ENCODE measurements at places on chromosomes 11 and 22.

- no peak for DNase-seq
These were observed 44.9 kb downstream of the WNT11 start for GRCh38 chr11:76161261-76161961.

- no peak for DNase-seq
These were observed 3.3 kb upstream of the FXYD2 start for GRCh38 chr11:117827521-117828511.

DNA sequence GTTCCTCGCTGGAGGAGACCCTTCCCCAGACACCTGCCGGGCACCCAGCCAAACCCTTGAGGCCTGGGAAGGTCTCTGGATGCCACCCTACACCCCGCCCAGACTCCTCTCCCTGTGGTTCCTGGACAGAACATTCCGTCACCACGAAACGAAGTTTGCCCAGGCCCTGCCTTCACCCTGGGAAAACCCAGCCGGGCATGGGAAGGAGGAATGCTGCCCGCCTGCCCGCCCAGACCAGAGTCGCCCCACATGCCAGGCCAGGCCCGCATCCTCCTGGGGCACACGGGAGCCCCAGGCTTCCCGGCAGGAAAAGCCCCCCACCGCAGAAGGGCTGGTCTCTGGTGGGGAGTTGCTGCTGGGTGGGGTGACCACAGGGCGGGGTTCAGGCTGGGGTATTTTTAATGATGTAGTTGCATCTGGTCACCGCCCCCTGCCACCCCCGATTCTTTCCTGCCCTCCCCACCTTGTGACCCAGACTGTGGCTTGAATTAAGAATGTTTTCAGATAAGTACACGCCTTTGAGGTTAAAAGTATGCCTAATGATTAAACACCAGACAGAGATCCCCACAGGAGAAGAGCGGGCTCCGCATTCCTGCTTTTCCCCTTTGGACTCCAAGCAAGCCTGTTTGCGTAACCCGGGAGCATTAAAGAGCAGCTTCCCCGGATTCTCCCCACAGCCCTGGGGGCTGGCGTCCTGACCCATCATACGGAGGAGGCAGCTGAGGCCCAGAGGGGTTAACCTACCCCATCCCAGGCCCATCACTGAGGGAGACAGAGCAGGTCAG, 44.6 kb upstream of the PPARA start:
- DNase-seq = no peak

GRCh38 chr11:7596975-7597391, 76.3 kb downstream of the CYB5R2 start:
- no peak for DNase-seq

- no peak for DNase-seq
These were observed 16.2 kb upstream of the CASTOR1 start for GRCh38 chr22:30305519-30305905.

GRCh38 chr11:69205743-69206612, 50.2 kb downstream of the SMIM38 start:
- DNase-seq = no peak

DNA sequence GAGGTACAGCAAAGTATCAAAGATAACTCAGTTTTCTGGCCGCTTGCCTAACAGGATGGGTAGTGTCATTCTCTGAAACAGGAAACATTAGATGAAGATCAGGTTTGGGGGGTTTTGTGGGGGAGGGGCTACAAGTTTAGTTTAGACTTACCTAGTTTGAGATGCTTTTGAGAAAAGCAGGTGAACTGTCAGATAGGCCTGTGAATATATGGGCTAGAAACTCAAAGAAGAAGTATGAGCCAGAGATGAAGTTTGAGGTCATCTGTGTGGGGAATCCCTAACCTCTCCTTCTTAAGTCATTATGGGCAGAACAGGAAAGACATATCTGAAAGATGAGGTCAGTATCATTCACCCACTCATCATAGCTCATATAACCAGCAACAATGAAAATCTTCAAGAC, 11.9 kb downstream of the HOATZ start:
- no peak for DNase-seq

DNA sequence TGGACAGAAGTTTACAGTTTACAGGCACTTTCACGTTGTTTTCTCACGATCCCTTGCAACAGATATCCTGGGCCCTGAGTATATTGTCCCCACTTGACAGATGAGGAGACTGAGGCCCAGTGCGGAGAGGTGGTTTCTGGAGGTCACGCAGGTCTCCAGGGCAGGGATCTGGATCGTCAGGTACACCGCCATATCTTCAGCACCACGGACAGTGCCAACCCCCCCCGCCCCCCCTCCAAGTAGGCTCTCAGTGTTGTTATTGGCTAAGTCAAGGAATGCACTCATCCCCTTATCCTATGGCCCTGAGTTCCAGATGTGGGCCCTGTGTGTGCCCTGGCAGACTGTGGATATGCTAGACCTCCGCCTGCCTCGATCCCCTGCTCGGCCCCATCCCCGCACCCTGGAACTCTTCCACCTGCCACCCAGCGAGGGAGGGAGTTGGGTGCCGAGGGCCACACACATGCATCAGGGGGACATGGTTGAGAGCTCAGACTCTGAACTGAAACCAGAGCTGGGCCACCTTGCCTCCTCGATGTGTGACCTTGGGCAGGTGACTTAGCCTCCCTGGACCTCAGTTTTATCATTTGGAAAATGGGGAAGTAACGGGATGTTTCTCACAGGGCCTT, 37.5 kb downstream of the MPPED1 start:
- no peak for DNase-seq

GRCh38 chr11:130633466-130633865, 185.0 kb downstream of the ADAMTS15 start:
- no peak for DNase-seq

GRCh38 chr11:7524462-7525235, 10.8 kb downstream of the PPFIBP2 start:
- DNase-seq = no peak

DNA sequence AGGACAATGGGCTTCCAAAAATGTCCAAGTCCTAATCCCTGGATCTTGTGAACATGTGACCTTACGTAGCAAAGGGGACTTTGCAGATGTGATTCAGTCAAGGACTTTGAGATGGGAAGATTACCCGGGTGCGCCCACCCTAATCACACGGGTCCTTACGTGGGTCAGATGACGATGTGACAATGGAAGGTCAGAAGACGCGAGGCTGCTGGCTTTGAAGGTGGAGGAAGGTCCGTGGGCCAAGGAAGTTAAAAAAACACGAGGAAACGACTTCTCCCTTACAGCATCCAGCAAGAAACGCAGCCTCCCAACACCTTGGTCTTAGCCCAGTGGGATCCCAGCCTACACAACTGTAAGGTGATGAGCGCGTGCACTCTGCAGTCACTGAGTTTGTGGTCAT, 860.1 kb downstream of the TBC1D22A start:
- DNase-seq = no peak

DNA sequence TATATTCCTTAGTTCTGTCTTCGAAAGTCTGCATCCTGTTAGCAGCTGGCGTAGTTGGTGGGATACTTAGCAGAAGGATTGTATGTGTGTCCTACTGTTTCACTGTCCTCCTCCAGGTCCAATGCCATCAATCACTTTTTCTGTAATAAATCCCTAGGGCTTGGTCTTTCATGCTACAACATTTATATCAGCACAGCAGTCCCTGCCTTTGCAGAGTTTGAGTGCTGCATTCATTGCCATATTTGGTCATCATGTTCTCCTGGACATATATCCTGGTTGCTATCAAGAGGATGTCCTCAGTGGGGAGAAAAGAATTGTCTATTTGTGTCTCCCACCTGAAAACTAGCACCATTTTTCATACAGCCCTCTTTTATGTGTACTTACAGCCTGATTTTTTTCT, 67.0 kb downstream of the OR5AK2 start:
- no peak for DNase-seq

DNA sequence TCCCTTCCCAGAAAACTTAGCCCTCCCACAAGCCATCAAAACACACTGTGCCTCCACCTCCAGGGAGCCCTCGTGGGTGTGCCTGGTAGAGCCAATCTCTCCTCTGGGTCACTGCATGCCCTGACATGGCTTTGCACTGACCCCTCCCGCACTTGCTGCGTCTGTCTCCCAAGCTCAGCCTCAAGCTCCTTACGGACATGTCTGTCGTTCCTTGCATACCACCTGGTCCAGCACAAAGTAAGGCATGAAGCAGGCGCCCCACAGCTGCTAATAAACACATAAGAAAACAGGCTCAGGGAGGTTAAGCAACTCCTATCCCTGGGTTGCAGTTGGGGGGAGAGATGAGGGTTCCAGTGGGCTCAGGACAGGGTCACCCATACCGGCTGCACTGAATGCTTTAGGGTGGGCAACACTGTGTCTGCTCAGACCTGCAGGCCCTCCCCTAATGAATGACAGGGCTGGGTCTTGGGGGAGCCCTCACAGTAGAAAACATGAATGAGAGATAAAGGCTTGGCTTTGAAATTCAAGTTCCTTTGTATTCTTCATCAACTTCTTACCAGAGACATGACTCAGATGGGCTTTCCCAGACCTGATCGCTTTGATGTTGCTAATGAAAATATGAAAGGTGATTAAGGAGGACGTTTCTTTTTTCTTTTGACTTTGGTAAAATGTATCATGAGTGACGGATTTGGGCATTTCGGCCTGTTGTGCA, 38.0 kb downstream of the PHF21B start:
- DNase-seq = no peak

DNA sequence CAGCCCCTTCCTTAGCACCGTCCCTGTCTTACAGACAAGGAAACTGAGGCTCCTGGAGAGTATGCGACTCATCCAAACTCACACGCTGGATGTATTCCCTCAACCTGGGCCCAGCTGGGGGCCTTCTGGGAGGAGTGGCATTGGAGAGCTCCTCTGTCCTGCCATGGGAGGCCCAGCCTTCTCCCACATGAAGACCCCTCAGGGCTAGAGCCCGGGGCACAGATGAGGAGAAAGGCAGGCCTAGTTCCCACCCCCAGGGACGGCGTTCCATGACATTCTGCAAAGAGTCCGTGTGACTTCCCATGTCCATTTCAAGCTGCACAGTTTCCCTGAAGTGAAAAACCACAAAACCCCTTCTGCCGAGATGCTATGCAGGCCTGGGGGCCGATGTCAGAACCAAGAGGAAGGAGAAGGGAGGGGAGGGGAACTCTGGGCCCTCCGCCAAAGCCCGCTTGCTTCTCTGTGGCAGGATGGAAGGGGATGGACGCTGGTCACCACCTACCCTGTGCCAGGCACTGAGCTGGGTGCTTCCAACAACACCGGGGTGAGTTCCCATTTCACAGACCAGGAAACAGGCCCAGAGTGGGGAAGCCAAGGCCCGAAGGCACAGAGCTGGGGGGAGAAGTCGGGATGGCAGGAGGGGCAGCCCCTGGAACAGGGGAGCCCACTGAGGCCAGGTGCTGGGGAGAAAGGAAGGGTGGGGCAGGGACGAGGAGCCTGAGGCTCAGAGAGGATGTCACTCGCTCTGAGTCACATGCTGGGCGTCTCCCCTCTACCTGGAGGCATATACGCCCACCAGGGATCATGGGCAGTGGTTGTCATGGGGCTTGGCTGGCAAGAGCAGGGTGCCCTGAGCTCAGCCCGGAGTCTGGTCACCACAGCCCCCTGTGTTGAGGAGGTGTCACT, 15.7 kb downstream of the RAC2 start:
- no peak for DNase-seq

GRCh38 chr11:104199053-104199452, 35.1 kb upstream of the PDGFD start:
- no peak for DNase-seq

DNA sequence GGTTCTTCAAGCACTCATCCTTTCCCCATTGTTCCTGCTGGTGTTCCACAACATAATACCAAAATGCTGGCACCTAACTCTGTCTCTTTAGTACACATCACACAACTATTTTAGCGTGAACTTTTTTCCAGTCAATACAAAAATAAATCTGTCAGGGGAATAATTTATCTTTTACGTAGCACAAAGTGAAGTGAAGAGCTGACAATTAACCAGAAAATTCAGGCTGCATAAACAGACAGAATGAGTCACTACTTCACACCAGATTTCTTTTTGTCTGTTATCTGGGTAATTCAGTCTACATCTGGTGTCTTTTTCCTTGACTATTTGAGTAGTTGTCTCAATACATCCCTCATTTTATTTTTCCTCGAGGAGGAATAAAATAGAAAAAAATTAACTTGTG, 7.9 kb upstream of the ETS1 start:
- no peak for DNase-seq

DNA sequence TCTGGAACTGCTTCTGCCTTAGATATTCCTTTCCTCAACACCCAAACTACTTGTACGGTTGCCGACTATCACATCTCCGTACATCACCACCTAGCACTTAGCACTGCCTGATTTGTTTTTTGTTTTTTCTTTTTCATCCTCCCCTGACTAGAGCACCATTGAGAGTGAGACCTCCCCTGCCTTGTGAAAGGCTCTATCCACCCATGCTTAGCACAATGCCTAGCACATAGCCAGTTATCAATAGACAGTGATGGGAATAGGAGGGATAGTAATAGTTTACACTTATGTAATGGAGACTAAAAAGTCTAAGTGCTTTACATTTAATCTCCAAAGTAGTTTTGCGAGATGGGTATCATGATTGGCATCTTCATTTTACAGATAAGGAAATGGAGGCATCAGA, 115.8 kb downstream of the LDLRAD3 start:
- no peak for DNase-seq

DNA sequence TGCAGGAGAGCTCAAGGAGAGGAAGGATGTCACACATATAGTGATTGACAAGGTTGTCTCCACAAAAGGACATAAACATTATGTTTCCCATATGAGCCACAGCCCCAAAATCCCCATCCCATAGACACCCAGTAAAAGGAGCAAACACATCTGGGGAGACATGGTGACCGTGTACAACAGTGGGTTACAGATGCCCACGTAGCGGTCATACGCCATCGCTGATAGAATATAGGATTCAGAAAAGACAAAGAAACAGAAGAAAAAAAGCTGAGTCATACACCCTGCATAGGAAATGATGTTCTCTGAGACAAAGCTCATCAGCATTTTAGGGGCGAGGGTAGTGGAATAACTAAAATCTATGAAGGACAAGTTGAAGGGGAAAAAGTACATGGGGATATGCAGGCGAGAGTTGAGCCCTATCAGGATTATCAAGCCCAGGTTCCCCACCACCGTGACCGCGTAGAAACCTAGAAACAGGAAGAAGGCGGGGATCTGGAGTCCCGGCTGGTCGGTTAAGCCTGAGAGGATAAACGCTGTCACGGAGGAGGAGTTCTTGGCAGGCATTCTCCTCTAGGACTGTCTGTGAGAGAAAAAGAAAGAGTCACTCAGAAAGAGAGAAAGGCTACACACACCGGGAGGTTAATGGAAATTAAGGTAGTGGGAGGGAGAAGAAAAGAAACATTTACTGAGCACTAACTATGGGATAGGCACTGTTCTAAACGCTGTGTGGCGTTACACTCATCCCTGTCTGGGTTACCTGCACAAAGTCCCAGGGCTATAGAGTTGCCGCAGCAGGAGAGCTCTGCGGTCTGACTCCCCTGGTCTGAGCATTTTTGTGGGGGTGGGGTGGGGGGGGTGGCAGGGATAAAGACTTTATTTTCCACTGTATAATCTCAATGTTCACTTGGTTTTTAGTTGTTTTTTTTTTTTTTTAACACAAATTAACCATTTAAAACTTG, 36.1 kb upstream of the OR8B8 start:
- no peak for DNase-seq

- no peak for DNase-seq
These were observed 46.9 kb upstream of the PRSS23 start for GRCh38 chr11:86753459-86753858.
